Hair follicle dermal papilla cell (primary cell): ENCODE measurements at places on chromosomes 6 and 20. TPM values are rescaled to one million over a fixed set of nuclear protein-coding genes. Genes with fewer than 3 reads are reported as not detected.

Gene PIM1
- total RNA-seq = 58.8 and 84.5 TPM in 2 replicates

Gene PPP1R3G
- 4.4 and 6.2 TPM in 2 replicates for total RNA-seq

Gene SLC44A4
- not detected in 2 replicates for total RNA-seq

Gene ID4
- 10.2 and 11.1 TPM in 2 replicates for total RNA-seq

Gene SSTR4
- total RNA-seq = 0.16 TPM in 1 of 2 replicates, not detected in the other

Gene RBM12
- 58.7 and 70.9 TPM in 2 replicates for total RNA-seq

Gene MMUT
- 11.2 and 12.9 TPM in 2 replicates for total RNA-seq

Gene NMBR
- not detected in 2 replicates for total RNA-seq

Gene EPB41L2
- total RNA-seq = 88.0 and 93.1 TPM in 2 replicates

Gene DLK2
- total RNA-seq = 0.16 TPM in 1 of 2 replicates, not detected in the other

Gene GABRR1
- total RNA-seq = not detected in 2 replicates

Gene CTCFL
- not detected in 2 replicates for total RNA-seq

Gene CAGE1
- total RNA-seq = under 0.01 TPM in 1 of 2 replicates, not detected in the other

Gene TRAM2
- total RNA-seq = 149 TPM in 2 replicates

Gene BMP2
- 0.73 and 1.8 TPM in 2 replicates for total RNA-seq

Gene NOX3
- not detected in 2 replicates for total RNA-seq

Gene HLA-DQB1
- total RNA-seq = 0.12 and 0.16 TPM in 2 replicates

Gene CALHM4
- not detected in 2 replicates for total RNA-seq

Gene TINAG
- total RNA-seq = not detected in 2 replicates

Gene MAN1A1
- total RNA-seq = 89.9 and 98.3 TPM in 2 replicates

Gene LY86
- not detected in 2 replicates for total RNA-seq
